ENCODE measurements at places on chromosomes 16 and 17.

DNA sequence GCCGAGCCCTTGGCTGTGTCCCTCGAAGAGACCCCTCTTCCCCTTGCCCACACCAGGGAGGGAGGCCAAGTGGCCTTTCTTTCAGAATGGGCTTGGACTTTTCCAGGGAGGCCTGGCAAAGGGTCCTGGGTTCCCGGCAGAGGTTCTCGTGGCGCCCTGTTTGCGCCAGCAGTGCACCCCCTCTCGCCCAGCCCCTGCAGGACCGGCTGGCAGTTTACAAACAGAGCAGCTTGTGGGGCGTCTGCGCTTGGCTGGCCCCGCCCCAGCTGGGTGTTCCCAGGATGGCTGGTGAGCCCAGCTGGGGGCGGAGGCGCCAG, 137.8 kb upstream of the CIBAR2 start:
- DNase-seq: no peak

- DNase-seq: peak; percentile 67
Observed at GRCh38 chr17:76710863-76711611, at the start of gene MXRA7. TSS of gene MXRA7 (minus strand) at chr17:76710965. CDS start at chr17:76710946, 19 bp downstream.

GRCh38 chr17:37373530-37374159, 2.1 kb upstream of the C17orf78 start:
- peak; percentile 66 for DNase-seq

DNA sequence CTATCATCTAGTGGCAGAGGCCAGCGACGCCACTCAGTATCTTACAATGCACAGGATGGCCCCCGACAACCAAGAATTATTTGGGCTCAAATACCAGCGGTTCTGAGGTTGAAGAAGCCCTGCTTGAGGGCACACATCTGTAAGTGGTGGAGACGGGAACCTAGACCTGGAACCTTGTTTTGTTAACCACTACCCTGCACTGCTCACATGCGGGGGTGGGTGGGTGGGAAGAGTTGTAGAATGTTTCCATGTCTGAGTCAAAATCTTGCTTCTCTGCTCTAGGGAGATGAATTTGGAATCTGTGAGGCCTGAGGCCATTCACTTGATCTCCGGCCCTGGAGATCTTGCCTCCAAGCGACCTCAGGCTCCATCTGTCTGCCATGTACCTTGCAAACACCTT, 44.1 kb downstream of the ABCC1 start:
- no peak for DNase-seq

GRCh38 chr17:71057448-71057847, 888.1 kb downstream of the KCNJ2 start:
- no peak for DNase-seq

DNA sequence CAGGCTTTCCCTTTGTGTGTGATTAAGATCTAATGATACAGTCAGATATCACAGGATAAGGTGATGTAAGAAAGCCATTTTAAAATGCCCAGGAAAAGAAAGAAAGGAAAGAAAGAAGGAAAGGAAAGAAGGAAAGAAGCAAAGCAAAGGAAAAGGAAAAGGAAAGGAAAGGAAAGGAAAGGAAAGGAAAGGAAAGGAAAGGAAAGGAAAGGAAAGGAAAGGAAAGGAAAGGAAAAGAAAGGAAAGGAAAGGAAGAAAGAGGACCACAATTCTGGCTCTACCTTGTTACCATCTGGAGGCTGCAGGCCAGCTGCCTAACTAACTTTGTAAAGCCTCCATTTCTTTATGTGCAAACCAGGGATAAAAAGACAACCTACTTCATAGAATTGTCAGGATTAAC, 131.6 kb downstream of the DYNLRB2 start:
- no peak for DNase-seq

GRCh38 chr16:70749681-70750601, 51.0 kb downstream of the VAC14 start:
- DNase-seq: no peak

DNA sequence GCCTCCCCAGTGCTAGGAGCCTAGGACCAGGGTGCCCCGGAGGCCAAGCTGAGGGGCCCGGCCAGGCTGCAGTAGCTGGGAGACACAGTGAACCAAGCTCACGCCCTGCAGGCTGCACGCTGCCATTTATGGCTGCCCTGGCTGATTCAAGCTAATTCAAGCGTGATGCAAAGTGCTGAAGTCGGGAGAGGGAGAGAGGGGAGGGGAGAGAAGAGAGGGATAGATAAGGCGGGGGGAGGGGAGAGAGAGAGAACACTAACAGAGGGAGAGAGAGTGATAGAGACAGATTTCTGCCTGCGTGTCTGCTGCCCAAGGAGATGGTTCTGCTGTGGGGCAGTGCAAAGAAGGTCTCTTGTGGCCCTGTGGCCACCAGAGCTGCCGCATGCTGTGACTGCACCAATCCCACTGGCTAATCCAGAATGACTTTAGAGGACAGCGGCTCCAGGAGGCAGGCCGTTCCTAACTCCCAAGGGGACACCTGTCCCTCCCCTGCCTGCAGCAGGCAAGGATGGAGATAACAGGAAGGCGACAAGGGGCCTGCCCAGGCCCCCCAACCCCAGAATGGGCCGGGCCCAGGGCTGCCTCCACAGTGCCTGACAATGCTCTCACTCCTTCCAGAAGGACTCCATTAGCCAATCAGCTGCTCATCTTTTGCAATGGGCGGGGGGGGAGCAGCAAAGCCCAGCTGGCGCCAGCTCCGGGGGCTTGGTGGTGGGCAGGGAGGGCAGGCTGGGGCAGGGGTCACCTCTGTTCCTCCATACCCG, 12.9 kb downstream of the MXRA7 start:
- no peak for DNase-seq

GRCh38 chr17:50132104-50132794, 2.3 kb upstream of the SAMD14 start:
- DNase-seq: no peak

GRCh38 chr16:83792391-83792790, 15.4 kb upstream of the HSBP1 start:
- DNase-seq: no peak

GRCh38 chr17:20066253-20066652, 57.1 kb downstream of the SPECC1 start:
- no peak for DNase-seq

DNA sequence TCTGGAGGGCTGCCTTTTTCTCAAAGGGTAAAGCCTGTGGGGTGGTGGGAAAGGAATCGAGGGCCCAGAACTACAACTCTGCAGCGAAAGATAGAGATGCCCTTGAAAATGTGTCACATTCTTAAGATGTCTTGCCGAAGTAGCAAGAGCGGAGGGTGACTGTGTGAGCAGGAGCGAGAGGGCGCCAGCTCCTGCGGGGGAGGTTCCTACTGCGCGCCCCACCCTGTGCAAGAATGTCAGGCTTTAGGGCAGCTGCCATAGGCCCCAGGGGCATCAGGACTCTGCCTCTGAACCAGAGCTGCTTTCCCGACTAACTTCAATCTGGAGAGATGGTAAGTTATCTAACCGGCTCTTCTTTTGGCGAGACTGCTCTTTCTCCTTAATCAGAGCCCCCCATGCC, 11.8 kb upstream of the ITGAE start:
- DNase-seq: no peak

- no peak for DNase-seq
Observed at GRCh38 chr16:15492091-15492740, 57.8 kb downstream of the BMERB1 start.

- no peak for DNase-seq
Observed at GRCh38 chr17:58421711-58422110, 4.4 kb upstream of the RNF43 start.

GRCh38 chr16:54165912-54166865, 120.4 kb downstream of the IRX3 start:
- no peak for DNase-seq

DNA sequence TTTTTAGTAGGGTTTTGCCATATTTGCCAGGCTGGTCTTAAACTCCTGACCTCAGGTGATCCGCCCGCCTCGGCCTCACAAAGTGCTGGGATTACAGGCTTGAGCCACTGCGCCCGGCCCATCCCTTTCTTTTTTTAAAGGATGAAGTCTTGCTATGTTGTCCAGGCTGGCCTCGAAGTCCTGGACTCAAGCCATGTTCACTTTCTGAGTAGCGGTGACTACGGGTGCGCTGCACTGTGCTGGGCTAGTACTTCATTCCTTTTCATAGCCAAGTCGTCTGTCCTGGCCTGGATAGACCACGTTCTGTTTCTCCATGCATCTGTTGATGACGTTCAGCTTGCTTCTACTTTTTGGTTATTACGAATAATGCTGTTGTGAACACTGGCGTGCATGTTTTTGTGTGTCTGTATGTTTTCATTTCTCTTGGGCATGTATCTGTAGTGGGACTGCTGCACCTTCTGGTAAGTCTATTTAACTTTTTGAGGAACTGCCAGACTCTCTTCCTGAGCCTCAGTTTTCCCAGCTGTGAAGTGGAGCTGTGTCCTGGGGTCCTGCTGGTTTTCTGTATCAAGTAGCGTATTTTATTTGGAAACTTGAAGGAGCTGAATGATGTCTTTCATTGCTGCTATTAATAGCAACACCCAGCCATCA, 40.0 kb upstream of the GSE1 start:
- DNase-seq: no peak

- no peak for DNase-seq
Observed at GRCh38 chr17:34133350-34133749, 121.7 kb upstream of the CCL2 start.

- DNase-seq: no peak
Observed at GRCh38 chr16:66508248-66508913, 41.5 kb downstream of the TK2 start.

DNA sequence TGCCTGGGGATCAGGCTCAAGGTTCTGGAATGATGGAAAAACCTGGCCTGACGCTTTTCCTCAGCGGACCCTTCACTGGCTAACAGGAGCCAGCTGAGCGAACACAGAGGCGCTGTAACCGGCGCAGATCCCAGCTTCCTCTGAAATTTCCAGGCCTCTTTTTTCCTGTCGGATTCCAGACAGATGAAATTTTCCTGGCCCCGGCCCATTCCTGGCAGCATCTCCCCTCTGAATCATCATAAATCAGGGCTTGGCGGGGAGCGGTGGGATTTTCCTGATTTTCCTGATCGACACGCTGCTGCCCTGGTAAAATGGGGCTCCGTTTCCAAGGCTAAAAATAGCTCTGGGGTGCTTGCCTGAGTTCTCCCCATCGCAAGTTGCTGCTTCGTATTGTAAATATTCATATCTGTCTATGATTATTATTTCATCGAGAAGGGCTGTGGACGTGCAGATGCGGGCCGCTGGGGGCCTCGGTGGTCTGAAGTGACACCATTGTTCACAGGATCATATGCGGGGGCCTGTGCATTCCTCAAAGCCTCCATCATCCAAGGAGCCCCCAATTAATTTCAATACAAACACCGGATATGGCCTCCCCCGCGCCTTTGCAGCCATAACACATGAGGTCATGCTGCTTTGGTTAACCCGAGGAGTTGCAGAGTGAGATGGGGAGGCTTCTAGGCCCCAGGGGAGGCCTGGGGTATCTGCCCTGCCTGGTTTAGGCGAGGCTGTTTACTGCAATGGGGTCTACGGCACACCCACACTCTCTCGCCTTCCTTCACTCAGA, 45.8 kb upstream of the ETV4 start:
- DNase-seq: no peak

- DNase-seq: no peak
Observed at GRCh38 chr17:57565176-57565575, 179.9 kb downstream of the CCDC182 start.

GRCh38 chr17:58517378-58517927, 3.0 kb upstream of the MTMR4 start:
- DNase-seq: no peak

GRCh38 chr17:246851-247421, 65.5 kb upstream of the DOC2B start:
- no peak for DNase-seq

DNA sequence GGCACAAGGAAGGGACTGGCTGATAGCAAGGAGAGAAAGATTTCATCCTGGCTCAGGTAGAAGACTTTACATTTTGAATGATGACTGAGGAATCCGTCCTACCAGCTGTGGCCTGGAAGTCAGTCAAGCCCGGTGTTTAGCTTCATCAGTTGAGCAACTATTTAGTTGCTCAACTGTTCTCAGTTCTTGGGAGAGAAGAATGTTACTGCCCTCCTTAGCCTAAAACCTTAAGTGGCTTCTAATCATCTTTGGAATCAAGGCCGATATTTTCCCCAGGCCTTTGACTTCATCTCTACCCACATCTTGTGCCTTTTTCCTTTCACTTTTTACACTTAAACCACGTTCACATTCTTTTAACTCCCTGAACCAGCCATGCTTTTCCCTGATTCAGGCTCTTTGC, 17.3 kb upstream of the RBL2 start:
- DNase-seq: no peak

DNA sequence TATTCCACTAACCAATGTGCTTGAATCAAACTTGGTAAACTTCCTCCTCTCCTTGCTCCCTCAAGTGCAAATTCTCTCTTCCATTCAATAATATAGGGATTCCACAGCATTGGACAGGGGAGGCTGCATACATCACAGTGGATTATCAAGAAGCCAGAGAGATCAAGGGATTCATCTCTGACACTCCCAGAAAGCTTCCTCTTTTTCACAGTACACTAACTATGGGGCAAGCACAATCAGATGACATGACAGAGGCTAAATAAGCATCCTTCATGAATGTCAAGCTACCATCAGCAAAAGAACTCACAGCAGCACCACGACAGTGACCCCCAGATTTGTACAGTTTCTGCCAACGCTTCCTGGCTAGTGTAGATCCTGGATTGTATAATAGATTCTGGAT, 178.4 kb upstream of the C17orf78 start:
- no peak for DNase-seq

DNA sequence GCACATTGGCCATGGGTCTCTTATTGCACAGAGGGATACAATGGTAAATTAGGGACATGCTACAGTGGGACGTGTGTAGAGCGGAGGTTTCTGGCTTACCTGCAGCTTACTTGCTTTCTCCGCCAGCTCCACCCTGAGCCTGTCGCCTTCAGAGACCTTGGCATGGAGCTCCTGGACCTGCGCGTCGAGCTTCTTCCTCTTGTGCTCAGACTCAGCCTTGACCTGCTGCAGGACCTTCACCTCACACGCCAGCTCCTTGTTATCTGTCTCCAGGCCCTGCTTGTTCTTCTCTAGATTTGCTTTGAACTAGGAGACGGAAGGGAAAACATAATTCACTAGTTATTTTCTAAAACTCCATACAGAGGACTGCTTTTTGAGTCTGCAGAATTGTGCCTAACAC, 63.5 kb downstream of the NDEL1 start:
- DNase-seq: no peak

GRCh38 chr17:521561-522325, 169.1 kb upstream of the RPH3AL start:
- DNase-seq: no peak

DNA sequence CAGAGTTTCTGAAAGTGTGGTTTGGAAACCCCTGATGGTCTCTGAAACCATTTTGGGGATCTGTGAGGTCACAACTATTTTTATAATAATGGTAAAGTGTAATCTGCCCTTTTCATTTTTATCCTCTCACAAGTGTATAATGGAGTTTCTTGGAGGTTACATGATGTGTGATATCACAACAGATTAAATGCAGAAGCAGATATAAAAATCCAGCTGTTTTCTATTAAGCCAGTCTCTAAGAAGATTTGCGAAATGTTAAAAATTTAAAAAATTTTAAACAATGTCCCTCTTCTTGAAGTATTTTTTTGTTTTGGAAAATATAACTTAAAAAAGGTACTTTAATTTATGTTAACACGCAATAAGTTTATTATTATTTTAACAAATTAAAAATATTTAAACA, 48.7 kb downstream of the RPGRIP1L start:
- DNase-seq: no peak

- DNase-seq: no peak
Observed at GRCh38 chr16:1167276-1168107, 14.6 kb downstream of the CACNA1H start.

All from T-helper 2 cell treated with Interferon-gamma antibody and Interleukin-4, amounts not matched to agents 5 μg/mL and 100 μg/mL, for 36 hours (primary cell).